ENCODE measurements at places on chromosomes 3 and 15. TPM values are rescaled to one million over a fixed set of nuclear protein-coding genes. Genes with fewer than 3 reads are reported as not detected.

DNA sequence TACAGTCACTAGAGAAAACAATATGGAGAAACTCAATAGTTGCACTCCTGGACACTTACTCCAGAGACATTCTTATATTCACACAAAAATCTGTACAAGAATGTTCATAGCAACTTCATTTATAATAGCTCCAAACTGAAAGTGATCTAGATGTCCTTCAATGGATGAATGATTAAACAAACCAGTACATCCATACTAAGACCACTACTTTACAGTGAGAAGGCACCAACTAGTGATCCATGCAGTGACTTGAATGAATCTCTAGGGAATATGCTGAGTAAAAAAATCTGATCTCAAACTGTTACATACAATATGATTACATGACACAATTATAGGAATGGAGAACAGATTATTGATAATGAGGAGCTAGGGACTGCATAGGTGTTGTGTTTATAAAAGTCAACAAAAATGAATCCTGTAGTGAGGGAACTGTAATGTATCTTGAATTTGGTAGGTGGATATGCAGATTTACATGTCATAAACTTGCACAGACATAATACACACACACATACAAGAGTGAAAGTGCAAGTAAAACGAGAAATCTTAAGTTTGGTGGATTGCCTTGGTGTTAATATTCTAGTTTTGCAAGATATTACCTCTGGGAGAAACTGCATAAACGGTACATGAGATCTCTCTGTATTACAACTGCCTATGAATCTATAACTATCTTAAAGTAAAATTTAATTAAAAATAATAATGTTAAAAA is 85.7 kb downstream of the SPATA16 start:
- peak; percentile 15 for DNase-seq

DNA sequence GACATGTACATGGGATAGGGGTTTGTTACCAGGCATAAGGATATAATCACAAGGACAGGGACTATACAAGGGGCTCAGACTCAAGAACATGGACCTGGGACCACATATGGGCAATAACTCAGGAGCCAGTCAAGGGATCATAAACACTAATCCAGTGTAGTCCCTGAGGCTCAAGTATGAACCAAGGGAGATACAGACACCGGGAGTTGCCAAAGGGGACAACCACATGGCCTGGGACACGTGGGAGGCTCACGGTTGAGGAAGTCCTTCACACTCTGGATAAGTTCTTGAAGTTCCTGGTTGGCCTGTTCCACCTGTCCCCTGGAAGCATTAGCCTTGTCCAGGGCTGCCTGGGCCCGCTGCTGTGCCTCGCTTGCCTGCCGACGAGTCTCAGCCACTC is 1.8 kb upstream of the USP19 start:
- no peak for DNase-seq

GRCh38 chr3:187740421-187741399 is 4.6 kb downstream of the BCL6 start:
- DNase-seq, result peak; percentile 55

- DNase-seq, result no peak
Observed at GRCh38 chr3:87120881-87121280, 106.2 kb upstream of the CHMP2B start.

DNA sequence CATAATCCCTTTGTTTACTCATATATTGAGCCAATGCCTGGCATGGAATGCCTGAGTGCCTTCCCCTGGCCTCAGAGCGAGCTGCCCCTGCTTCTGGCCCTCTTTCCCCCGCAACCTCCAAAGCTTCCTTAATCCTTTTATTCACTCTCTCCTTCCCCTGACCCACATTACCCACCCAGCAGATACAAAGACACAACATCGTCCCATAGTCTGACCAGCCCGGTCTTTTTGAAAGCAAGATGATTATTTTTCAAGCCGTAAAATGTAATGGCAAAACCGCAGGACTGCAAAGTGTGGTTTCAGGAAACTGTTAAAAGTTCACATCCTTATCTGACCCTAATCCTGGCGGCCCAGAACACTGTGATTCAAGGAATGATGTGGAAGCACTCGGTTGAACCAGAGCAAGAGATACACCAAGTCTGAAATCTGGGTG is 78.4 kb upstream of the LRTM1 start:
- DNase-seq, result no peak

GRCh38 chr3:104553121-104553520 is 813.6 kb upstream of the ALCAM start:
- DNase-seq, result no peak

DNA sequence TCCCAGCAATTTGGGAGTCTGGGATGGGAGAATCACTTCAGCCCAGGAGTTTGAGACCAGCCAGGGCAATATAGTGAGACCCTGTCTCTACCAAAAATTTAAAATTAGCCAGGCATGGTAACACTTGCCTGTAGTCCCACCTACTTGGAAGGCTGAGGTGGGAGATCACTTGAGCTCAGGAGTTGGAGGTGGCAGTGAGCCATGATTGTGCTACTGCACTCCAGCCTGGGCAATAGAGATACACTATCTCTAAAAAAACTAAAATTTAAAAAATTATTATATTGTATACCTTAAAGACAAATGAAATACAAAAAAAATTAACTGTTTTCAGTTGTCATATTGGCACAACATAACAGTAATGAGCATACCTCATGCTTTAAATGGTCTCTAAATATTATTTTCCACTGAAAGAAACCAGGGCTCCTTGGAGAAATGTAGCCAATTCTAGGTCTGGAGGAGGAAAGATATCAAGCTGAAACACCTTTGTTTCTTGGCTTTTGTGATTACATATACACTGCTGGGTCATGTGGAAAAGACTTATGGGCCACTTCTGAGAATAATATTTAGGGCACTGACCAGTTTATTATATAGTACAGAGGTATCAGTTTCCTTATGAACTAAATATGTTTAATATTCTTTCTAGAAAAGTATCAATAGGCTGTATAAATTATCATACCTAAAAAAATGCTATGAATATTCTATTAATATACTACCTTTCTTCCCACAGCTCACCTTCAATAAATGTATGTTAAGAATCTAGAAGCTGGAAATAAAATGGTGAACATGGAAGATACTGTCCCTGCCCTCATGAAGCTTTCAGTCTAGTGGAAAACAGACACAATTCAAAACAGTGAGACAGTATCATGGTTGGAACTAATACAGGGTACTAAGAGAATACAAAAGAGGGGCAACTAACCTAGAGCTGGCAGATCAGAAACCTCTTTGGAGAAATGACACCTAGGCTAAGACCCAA is 119.5 kb downstream of the TMCC1 start:
- no peak for DNase-seq

DNA sequence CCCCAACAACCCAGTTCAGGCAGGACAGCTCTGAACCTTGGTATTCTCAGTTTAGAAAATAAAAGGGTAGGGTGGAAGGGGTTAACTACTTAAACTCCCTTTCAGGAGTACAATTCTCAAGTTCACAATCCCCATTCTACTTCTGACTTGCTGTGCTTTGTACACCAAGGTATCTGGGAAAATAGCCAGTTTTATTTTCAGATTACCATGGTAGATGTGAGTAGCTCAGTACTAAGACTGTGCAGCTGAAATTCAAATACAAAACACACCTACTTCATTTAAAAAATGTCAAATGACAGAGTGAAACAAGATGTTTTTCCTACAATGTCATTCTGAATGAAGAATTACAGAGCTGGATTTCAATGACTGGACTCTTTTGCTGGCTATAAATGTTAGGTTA is 27.4 kb downstream of the SLC7A14 start:
- no peak for DNase-seq

- DNase-seq, result no peak
Observed at GRCh38 chr3:132536442-132537153, 60.5 kb upstream of the ACKR4 start.

DNA sequence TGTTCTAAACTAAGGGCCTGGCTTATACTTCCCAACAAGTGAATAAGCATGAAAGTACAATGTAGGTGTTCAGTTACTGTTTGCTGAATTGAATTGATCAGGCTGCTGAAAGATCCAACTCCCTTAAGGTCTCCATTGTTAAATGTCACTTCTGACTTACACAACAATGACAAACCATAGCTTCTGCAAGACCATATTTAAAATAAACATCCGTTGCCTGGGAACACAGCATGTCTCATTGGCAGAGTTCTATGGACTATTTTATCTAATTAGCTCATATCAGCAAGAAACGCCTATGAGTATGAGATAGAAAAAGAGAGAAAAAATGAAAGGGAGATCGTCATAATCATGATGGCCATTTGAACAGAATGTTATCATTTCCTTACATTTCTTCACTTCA is 605.4 kb downstream of the FGF12 start:
- no peak for DNase-seq

GRCh38 chr3:158407844-158408517 is 163.0 kb upstream of the MLF1 start:
- DNase-seq, result no peak

PRICKLE2 gene
- total RNA-seq, result 56.1 TPM

STAC gene
- 22.1 TPM for total RNA-seq

CDAN1 gene
- total RNA-seq, result 4.2 TPM

CKMT1B gene
- total RNA-seq, result 1.9 TPM

C3orf52 gene
- total RNA-seq, result 33.1 TPM

SLC9C1 gene
- 1.7 TPM for total RNA-seq

CCR2 gene
- total RNA-seq, result not detected
